Right renal cortex interstitium (tissue), 3 donors: ENCODE measurements at places on chromosomes 7 and 10. TPM values are rescaled to one million over a fixed set of nuclear protein-coding genes. Genes with fewer than 3 reads are reported as not detected.

GRCh38 chr7:158419238-158419785 lies 168.3 kb downstream of the PTPRN2 start:
- DNase-seq: no peak

DNA sequence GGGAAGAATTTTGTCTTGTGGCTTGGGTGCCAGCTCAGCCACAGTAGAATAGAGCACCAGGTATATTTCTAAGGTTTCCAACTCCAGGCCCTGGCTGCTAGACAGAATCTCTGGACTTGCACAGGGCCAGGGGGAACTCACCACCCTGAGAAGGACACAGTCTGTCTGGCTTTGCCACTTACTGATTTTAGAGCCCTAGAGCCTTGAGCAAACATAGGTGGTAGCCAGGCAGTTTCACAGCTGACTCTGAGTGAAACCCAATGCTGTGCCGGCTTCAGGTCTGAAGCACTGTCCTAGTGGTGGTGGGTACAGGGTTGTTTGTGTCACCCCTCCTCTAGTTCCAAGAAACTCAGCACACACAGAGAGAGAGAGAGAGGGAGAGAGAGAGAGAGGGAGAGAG lies 81.6 kb downstream of the TES start:
- DNase-seq: no peak

- no peak for DNase-seq
Observed at GRCh38 chr7:111239437-111239836, 148.5 kb downstream of the LRRN3 start.

Gene NOD1
- polyA plus RNA-seq: 8.5 TPM

Gene CLIP2
- 24.4 TPM for polyA plus RNA-seq

DNA sequence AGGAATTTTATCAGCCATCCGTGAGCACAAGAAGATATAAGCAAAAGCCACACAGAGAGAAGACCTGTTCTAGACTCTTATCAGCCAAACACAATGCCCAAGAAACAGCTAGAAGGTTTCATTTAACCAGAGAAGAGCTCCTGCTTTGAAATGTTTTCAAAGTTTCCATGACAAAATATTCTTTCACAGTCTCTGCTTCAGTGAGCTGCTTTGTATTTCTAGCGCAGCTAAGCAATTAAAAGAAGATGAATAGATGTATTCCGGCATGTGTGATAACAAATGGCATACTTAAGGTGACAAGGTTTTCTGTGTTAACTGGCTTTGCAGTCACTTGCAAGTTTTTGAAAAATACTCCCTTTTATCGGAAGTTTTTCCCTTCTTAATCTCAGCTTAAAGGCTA lies 78.9 kb upstream of the NXPH1 start:
- DNase-seq: no peak

Gene PNLIPRP2
- not detected for polyA plus RNA-seq

DNA sequence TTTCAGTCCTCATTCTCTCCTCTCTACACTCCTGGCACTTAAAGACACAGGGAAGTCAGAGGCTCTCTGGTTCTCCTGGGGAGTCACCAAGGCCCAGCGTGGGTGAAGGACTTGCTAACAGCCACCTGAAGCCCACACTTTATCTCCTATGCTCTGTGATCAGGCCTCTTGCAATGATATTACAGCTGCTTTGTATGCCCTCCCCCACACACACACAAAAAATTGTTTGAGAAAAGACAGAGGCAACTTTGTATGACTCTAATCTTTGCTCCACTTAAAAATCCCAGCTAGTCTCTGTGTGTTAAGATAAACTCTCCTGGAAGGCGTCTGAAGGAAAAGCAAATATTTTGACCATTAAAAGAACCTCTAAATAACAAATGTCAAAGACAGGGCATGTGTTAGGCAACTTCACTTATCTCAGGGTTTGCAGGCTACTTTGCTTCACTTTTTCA lies 507.2 kb downstream of the TNS3 start:
- no peak for DNase-seq

Gene BRI3
- polyA plus RNA-seq: 80.7 TPM

Gene UBTD1
- polyA plus RNA-seq: 6.6 TPM

Gene FAM13C
- polyA plus RNA-seq: 8.2 TPM

GRCh38 chr10:80205477-80206276 lies at the start of gene ANXA11:
ANXA11 (minus strand) TSS chr10:80205537; CDS start chr10:80172861, 32,676 bp downstream.
- DNase-seq: peak; percentile 56

DNA sequence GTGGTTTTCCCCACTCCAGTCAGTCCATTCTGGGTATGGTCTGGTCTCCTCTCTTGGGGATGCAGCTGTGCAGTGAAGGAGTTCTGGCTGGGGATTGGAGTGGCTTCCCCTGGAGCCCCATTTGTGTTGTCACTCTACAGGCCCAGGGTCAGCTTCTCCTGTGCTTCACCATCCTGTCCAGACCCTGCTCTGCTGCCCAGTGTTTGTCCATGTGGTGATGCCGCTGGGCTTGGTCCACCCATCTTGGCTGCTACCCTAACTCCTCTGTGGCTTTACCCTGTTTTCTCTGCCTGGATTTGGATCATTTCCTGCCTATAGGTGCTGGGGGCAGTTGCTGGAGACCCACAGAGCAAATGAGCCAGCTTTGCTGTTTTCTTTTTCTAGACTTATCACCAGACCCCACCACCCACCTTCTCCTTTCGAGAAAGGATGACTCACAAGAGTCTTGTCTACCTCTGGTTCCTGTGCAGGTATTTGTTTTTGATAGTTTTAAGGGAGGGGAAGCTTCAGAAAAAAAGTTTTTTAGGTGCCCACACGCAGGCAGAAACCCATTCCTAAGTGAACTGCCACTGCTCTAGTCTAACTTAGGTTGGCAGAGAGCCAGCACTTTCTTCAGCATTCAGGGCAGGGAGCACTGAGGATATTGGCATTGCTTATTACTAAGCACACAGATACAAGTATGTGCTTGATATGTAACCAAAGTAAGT lies 8.5 kb downstream of the ZDHHC16 start:
- no peak for DNase-seq

- DNase-seq: no peak
Observed at GRCh38 chr7:135768467-135768866, 19.9 kb upstream of the FAM180A start.

Gene FKBP6
- 0.22 TPM for polyA plus RNA-seq

Gene ITPRID1
- polyA plus RNA-seq: not detected

GRCh38 chr7:10706875-10707493 lies 266.7 kb upstream of the PHF14 start:
- DNase-seq: no peak

Gene ELN
- 48.4 TPM for polyA plus RNA-seq

- no peak for DNase-seq
Observed at GRCh38 chr7:107788662-107789061, 14.4 kb downstream of the SLC26A3 start.

Gene LRGUK
- 1.5 TPM for polyA plus RNA-seq

DNA sequence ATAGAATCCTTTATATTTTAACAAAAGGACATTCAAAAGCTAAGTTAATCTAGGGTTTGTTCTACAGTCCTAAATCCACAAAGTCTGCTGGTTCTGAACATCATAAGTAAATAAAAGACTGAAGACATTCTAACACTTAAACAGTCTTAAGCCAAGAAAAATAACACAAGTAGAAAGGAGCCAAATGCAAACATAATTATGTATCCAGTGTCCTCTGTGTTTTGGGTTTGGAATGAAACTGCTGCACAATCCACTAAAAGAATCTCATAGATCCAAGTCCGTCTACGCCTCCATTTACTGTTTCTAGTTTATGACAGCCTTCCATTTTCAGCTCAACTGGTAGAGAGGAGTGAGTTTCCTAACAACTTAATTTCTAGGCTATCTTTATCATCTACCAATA lies 623.6 kb upstream of the FZD8 start:
- no peak for DNase-seq

Gene TMEM168
- 43.5 TPM for polyA plus RNA-seq

DNA sequence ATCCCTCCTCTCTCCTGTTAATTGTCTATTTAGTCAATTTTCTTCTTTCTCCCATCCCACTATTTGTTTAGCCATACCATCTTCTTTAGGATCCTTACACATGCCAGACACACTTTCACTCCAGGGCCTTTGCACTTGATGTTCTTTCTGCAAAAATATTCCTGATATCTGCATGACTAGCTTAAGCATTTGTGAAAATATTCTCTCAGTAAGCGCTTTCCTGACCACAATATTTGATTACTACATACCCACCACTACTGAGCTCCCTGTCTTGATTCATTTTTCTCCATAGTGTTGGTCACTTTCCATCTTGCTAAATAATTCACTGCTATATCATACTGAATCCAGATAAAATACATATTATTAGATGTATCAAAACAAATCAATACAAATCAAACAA lies 75.1 kb downstream of the SEMA3D start:
- DNase-seq: no peak

Gene AKR1C8
- 0.50 TPM for polyA plus RNA-seq

- DNase-seq: no peak
Observed at GRCh38 chr10:33612116-33612515, 277.6 kb upstream of the NRP1 start.

DNA sequence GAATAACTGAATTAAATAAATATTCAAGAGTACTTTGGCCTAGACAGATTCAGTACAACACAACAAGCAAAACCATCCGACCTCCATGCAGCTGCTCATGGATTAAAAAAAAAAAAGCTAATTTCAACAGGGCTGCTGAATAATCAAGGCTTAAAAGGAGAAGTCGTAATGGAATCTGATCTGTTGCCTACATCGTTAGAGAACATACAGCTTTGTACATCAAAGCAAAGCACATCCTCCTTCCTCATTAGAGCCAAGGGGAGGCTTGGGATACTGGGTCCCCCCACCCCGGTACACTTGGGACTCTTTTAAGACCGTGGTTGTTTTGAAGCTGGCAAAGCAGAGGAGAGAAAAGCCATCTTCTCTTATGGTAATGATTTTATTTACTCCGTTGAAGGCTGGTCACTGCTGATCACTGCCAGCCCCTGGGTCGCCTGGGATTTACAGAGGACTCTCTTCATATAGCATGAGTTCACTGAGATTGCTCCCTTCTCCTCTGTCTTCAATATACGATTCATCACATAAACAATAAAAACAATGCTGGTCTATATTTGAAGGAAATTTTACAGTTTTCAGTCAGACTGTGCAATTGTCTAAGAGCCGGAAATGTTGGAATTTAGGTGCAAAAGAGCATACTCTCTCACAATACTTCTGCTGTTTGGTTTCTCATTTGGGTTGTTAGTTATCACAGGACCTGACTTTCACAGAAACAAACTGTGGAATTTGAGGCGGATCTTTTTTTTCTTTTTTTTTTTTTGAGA lies 148.8 kb downstream of the FAM107B start:
- no peak for DNase-seq

Gene GSDME
- 14.7 TPM for polyA plus RNA-seq

DNA sequence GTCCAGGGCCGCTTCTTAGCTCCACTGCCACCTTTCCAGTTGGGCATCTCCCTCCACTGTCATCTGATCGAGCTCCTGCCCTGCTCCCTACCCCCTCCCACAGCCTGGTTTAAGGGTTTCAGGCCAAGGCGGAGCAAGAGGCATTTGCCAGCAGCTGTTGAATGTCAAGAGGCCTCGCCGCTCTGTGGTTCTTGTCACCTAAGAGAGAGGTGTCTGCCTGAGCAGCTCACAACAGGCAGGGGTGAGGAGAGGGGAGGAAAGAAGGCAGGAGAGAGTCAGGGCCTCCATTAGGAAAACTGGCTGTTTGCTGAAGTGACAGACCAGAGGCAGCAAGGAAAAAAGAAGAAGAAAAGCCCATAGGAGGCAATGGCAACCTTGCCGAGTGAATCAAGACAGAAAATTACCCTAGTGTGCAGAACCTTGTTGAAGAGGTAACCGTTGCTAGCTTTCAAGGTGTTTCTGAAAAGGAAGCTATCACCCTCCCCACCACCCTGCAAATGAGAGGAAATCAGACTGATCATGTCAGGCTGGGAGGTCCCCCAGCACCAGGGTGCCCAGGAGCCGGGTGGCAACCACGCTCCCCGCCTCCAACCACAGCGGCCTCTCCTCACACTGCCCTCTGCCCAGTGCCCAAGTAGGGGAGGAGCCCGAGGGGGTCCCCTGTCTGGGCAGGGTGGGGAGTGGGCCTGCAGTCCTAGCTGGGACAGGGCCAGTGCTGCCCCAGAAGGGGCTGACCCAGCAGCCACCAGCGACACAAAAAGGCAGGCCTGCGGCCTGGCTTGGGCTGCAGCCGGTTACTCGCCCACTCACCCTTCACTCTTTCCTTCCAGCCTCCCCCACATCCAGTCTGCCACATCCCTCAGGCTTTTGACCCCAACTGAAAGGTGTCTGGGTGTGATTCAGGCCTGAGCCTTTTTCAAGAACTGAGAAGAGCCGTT lies 7.1 kb downstream of the GATA3 start:
- no peak for DNase-seq

DNA sequence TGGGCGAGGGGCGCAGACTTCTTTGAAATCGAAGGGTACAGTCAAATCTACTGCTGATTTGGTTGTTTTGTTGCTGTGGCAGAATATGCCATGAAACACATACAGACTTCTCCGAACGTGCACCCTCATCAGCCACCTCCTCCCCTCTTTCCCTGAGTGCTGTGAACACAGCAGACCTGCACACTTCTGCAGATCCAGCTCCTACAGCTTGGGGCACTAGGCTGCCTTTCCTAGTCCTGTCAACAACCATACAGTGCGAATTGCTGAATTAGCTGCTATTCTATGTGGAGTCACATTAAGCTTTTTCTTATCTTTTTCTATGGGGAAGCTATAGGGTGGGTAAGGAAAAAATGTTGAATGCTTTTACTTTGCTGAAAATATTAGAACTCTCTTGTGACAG lies 57.5 kb downstream of the COL17A1 start:
- DNase-seq: no peak

DNA sequence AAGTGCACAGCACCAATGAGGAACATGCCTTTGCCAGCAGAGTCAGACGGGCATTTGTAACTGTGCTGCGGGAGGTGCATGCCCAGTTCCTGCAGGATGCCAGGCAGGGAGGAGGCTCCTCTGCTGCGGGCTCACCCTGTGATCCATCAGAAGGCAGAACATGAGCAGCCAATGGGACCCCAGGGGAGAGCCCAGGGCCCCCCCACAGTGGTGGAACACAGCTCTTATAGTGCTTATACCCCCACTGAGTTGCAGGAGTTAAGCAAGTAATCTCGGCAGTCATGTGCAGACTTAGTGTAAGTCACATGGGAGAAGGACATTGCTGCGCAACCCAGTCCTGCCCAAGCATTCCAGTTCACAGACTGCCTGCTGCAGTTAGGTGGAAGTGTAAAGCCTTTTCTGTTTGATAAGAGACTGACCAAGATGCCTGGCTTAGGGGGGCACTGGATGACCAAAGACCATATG lies 120.3 kb upstream of the TMEM106B start:
- DNase-seq: no peak

- no peak for DNase-seq
Observed at GRCh38 chr10:14382531-14382930, 51.8 kb upstream of the FRMD4A start.

DNA sequence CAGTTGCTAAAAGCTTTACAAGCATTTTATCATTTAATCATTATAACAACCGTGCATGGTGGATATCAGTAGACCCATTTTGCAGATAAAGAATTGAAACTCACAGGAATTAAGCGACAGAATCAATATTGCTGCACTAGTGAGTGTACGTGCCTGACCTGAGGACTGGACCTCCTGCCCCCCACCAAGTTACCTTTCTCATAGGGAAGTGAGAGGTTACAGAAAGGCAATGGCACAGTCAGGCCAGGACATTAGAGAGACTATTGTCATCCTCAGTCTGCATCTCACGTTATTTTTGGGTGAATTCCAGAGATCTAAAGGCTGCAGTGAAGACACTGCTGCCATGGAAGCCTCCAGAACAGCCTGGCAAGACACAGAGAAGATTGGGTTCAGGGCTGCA lies 80.9 kb downstream of the WDFY4 start:
- DNase-seq: no peak

Gene THNSL1
- 16.7 TPM for polyA plus RNA-seq

Gene DYDC2
- polyA plus RNA-seq: 2.4 TPM

Gene GIMAP1
- 3.1 TPM for polyA plus RNA-seq

GRCh38 chr7:81207801-81208200 lies 288.9 kb upstream of the SEMA3C start:
- no peak for DNase-seq
